ENCODE measurements at places on chromosomes 16 and 17.

- DNase-seq = no peak
Observed at GRCh38 chr17:45851873-45852272, 7.2 kb downstream of the SPPL2C start.

DNA sequence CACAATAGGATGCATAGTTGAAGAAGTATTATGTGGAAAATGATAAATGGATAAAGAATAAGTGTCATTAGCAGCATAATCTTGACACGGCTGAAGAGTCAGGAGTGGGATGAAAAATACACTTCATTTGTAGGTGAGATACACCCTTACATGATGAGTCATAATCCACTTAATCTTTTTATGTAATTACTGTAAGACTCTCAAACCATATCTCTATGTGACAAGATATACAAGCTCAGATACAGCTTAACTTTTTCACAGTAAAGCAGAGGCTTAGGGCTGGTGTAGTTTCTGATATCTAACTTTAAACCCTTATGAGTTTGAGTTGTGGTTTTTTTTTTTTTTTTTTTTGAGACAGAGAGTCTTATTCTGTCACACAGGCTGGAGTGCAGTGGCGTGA lies 101.2 kb downstream of the FTO start:
- DNase-seq = no peak

DNA sequence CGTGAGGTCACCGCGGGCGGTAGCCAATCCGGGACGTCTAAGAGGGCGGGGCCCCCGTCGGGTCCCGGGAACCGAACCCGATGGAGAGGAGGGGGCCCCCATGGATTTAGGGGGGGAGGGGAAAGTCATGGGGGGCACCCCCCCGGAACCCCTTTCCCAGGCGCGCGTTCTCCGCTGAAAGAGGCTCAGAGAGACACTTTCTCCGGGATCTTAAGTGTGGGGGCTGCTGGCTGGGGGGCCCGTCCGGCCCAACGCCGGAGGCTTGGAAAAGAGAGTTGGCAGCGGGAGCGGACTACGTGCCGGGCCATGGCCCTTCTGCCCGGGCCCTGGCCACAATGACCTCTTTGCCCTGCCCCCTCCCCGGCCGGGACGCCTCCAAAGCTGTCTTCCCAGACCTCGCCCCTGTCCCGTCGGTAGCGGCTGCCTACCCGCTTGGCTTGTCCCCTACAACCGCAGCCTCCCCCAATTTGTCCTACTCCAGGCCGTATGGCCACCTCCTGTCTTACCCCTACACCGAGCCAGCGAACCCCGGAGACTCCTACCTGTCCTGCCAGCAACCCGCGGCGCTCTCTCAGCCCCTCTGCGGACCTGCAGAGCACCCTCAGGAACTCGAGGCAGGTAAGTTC lies at the start of gene DLX4:
TSS of gene DLX4 (plus strand) at position 57 of the 626 bp plus-strand sequence. CDS start at position 336, 279 bp downstream.
- DNase-seq = no peak

- DNase-seq = no peak
Observed at GRCh38 chr16:10171221-10171620, 11.0 kb downstream of the GRIN2A start.

GRCh38 chr16:15461376-15461775 lies 27.0 kb downstream of the BMERB1 start:
- DNase-seq = no peak

DNA sequence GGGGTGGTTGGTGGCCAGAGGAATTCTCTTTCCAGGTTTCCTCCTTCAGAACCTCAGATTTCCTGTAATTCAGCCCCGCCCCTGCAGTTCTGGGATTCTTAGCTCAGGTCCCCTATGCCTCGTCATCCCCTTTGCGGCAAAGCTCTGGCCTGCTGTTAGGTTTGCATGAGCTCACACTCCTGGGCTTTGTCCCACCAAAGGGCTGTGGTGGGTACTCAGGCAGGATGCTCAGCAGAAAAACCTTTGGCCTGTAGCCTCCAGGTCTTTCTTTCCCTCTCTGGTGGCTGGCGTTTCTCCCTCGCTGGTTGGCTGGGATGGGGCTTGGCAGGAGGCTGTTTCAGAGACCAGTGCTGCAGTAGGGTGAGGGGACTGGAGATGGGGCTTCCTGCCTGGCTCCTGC lies 9.6 kb upstream of the PLEKHG4 start:
- no peak for DNase-seq

GRCh38 chr16:4966736-4967453 lies 8.8 kb downstream of the SEC14L5 start:
- DNase-seq = no peak

DNA sequence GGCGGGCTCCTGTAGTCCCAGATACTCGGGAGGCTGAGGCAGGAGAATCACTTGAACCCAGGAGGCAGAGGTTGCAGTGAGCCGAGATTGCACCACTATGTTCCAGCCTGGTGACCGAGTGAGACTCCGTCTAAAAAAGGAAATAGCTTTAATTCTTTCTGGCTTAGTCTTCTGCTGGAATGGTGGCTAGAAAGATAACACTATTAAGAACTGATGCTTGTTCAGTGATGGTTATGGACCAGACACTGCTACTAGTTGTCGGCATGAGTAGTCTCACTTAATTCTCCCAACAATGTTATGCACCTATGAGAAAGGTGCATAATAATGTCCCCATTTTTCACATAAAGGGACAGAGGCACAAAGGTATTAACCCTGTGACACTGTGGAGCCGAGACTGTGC lies 188.7 kb downstream of the HS3ST3A1 start:
- DNase-seq = no peak
